Pons (tissue), 1 donor: ENCODE measurements at places on chromosomes 5 and 9.
A peak's percentile ranks its signal among the peaks of the same experiment; 100 is the strongest.

- DNase-seq = no peak
Observed at GRCh38 chr5:111083323-111083722, 8.8 kb upstream of the WDR36 start.

- DNase-seq = peak; percentile 25
Observed at GRCh38 chr9:108894225-108894997, 32.3 kb downstream of the ACTL7A start.

DNA sequence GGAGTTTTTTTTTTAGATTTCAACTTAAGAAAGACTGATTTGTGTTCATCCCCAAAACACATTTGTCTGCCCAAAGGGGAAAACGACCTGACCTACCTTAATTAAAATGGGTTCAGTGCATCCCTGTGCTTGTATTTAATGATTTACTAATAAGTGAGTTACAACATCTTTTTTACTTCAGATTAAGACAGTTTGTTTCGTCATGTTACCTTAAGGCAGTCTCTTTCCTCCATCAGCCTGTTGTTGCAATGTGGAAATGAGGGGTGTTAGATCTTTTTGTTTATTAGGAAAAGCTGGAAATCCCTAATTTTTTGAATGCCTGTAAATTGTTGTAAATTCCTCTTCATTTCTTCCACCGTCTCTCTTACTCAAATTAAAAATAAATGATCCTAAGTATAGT, 177.5 kb downstream of the GDNF start:
- DNase-seq = no peak

DNA sequence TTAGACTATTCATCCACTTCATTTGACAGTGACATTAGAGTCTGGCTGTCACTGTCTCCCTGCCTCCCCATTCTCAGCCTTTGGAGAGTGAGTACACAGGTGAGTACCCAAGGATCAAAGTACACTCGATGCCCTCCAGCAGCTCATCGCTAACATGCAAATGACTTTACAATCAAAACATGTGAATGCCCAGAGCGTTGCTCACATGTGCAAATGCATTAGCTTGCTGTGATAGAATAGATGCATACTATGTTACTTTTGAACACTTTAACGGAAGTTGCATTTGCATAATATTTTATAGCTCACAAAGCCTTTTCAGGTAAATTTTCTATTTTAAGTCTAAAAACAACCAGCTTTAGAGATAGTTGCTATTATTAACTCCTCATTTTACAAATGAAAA, 107.6 kb downstream of the SYK start:
- DNase-seq = no peak

DNA sequence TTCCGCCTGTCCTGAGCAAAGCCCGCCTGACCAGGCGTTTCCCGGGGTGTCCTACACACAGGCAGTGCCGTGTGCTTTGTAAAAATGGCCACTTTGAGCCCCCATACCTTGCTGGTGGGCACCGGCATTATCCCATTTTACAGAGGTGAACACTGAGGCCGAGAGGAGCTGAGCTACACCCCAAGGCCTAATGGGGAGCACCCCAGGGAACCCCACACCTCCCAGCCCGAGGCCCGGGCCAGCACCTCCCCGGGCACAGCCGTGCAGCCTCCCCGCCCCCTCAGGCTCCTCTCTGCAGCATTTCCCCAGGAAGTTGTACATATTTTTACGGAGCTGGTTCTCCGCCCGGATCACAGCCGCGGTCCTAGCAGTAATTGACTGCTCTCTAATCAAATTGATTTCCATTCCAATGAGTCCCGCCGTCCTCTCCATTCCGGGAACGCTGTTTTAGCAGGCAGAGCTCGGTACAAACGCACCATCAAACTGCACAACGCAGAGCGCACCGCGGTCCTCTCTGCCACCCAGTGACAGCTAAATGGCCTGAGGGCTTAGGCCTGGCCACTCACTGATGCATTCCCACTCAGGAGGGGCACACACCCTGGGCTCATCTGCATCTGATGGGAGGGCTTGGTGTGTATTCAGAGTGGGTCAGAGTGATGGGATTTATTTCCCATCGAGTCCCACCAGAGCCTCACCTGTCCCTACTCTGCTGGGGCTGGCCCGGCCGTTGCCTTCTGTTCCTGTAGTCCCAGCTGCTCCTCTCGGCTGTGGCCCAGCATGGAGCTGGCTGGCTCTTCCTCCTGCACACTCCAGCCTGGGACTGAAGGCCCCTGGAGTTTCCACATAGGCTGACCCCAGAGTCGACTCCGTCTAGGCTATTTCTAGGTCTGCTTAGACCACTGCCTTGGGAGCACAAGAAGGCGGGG, 36.2 kb upstream of the UBAC1 start:
- DNase-seq = no peak
